ENCODE measurements at places on chromosomes 5 and 9.
A peak's percentile ranks its signal among the peaks of the same experiment; 100 is the strongest.

DNA sequence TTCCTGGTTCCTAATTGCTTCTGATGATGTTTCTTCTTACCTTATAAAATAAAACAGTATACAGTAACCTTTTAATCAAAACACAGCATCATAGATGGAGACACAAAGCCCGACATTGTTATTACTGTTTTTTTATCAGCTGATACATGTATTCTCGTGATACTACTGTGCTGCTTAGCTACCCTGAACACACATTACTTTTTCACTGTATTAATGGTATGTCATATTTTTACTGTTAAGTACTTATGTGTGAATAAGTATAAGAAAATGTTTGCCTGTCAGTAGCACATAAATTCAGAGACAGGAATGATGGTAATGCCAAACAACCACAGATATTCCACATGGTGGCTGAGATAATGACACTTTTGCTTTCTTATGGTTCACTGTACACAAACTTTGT is 68.7 kb downstream of the RAB24 start:
- no peak for DNase-seq

DNA sequence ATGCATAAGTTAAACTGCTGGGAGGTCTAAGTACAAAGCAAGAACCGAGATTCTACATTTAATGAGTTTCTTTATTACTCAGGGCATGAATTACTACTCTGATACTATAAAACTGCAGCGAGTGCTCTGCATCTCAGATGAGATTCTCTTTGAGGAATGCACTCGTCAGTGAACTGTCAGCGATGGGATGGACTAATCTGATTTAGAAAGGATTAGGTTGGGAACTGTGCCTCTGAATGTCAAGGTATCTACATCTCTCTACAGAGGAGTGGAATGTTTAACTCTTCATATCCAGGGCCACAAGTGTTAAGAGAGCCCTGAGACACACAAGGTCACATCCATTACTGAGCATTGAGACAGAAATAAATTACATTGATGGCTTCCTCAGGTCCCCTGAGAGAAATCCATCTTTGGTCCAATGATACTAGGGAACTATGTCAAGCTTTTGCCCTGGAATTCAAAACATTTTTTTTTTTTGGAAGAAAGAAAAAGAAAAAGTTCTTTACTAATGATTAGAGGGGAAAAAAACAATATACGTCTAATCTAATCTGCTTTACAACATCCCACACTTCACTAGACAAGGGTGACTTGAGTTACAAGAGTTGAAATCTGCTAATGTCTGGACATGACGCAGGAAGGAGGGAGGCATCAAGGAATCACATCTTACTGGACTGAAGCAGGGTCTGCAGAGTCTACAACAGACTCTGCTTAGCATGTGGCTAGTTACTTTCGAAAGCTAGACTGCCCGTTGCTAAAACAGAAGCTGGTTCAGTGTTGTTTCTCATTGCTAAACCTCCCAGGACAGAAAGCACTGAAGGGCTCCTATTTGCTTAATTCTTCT is 270.0 kb upstream of the TLE4 start:
- no peak for DNase-seq

DNA sequence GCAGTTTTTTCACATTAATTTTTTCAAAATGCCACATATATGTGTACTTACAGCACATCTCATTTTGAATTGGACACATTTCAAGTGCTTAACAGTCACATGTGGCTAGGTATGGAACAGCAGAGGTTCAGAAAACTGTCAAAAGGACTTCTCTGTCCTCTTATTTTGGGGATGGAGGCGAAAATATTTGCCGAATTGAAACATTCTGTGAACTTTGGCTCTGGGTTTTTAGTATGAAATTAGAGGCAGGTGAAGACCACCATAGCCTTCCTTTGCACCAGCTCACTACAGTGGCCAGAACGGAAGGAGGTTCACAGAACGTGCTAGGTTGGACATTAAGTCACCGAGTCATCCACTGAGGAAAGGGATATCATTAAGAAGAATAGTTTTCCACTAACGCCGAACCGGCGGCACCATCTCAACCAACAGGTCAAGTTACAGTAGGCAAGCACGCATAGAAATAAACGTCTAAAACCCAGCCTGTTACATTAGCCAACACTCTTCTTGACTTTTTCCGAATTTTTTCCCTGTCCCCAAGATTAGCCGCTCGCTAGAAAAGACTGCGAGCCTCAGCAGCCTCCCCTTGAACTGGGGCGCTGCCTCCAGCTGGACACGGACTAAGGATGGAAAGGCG is 1.8 kb upstream of the TLE4 start:
- DNase-seq, result no peak

DNA sequence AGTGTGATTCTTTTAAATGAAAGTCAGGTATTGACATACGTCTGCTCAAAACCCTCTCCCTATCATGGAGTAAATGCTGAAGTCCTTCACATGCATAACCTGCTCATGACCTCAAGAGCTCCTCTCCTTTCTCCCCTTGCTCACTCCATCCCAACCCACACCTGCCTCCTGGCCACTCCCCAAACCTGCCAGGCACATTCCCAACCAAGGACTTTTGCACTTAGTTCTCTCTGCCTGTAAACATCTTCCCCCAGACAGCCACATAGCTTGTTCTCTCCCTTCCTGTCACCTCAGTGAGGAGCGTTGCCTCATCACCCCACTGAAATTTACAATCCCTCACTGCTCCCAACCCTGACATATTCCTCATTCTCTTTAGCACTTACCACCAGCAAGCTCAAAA is 8.7 kb downstream of the SETD9 start:
- no peak for DNase-seq

DNA sequence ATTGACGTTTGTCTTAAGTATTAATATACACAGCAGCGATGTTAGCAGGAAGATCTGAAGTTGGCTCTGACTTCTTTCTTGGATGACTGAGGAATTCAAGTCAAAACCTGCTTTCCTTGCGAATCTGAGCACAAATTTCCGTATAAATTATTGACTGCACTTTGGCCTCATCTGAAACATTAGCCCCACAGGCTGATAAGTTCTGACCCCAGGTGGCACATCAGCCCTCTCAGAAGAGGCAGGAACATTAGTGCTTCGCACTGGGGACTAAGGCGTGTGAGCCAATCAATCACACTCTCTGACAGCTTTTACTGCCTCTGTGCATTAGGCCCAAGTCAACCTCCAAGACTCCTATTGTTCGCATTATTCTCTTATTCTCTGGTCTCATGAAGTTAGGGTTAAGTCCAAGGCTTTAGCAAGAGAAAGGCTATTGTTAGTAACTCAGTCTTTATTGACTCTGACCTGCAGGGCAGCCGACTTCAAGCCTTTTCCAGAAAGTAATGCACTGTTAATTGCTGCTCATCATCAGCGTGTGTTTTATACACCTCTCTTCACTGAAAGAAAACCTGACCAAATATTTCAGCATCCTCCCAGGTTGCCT is 84.2 kb downstream of the ZNF608 start:
- DNase-seq, result no peak

- DNase-seq, result peak; percentile 57
These were observed 2.0 kb upstream of the GCNT4 start for GRCh38 chr5:75054134-75054930.

All from astrocyte of the spinal cord (primary cell).